ENCODE measurements at places on chromosomes 12 and 14.
A peak's percentile ranks its signal among the peaks of the same experiment; 100 is the strongest.

DNA sequence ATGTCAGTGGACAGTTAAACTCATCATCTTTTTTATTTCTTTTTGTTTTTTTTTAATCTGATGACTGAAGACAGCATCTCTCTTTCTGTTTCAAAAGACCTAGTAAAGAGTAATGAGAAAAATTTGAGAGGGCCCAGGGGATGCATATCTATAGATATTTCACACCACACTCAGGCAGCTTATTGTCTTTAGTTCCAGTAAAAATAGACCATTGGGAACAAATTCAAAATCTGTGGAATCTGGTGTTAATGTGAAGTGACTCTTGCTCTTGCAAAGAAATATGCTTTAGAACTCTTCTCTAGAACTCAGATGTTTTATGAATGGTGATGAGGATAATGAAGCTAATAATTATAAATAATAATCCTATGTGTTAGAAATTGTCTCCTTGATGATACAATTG lies 214.5 kb upstream of the ATP2B1 start:
- DNase-seq: no peak

- DNase-seq: no peak
Observed at GRCh38 chr14:59831121-59831730, 39.4 kb downstream of the RTN1 start.

DNA sequence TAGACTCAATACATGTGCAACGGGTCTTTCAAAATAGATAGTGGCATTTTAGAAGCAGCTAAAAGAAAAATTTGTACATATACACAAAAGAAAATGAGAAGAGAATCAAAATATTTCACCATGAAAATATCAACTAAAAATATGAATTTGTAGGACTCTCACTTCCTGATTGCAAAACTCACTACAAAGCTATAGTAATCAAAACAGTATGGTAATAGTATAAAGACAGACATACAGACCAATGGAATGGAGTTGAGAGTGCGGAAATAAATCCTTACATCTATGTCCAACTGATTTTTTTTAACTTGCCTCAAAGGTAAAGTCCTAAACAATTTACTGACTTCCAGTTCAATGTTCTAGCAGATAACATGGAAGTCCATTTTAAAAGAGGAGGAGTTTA lies 13.1 kb downstream of the C2CD5 start:
- no peak for DNase-seq

DNA sequence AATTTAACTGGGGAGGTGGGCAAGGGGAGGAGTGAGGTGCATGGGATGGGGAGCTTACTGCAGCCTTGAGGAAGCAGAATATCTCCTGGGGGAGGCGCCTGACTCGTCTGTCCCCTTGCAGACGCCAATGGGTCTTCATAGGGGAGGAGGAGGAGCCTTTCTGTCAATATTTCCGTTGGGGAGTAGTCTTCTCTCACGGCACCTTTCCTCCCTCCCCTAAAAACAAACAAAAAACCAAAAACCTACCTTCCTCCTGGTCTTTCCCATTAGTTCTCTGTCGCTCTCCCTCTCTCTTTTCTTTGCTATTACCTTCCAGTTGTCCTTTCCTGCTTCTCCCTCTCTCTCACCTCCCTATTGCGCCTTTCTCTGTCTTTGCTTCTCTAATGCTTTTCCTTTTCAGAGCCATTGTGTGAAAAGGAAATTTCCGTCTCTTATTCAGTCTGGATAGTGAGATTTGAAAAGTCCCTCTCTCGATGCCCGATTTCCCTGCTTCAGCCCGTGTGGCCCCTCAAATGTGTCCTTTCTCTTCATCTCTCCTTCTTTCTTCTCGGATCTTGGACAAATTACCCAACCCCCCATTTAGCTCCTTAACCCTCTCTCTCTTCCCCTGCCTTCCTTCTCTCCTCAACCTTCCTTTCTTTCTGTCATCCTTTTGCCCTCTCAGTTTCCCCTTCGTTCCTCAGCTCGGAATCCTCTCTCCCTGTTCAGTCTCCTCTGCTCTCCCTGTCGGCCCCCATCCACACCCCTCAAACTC lies 5.9 kb downstream of the GPR84 start:
- peak; percentile 42 for DNase-seq

DNA sequence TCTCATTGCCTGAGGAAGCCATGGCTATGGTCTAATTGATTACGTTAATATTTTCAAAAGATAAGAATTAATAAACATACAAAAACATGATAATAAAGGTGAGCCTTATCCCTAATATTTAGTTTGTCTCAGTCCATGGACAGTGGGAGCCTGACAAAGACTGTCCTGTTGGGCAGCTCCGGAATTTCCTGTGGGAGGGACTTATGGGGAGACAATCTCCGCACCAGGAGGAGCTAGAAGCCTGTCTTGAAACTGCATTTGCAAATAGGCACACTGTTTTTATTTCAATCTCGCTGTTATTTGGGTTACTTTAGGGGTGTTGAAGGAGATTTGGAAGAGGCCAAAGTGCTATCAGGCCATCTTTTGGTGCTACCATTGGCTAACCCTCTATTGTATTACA lies 50.8 kb upstream of the ZDHHC17 start:
- no peak for DNase-seq

GRCh38 chr12:42585154-42585840 lies 4.2 kb downstream of the PRICKLE1 start:
- DNase-seq: no peak

- DNase-seq: no peak
Observed at GRCh38 chr12:129138776-129139175, 285.5 kb downstream of the GLT1D1 start.

GRCh38 chr14:99189201-99189801 lies 82.7 kb downstream of the BCL11B start:
- no peak for DNase-seq

DNA sequence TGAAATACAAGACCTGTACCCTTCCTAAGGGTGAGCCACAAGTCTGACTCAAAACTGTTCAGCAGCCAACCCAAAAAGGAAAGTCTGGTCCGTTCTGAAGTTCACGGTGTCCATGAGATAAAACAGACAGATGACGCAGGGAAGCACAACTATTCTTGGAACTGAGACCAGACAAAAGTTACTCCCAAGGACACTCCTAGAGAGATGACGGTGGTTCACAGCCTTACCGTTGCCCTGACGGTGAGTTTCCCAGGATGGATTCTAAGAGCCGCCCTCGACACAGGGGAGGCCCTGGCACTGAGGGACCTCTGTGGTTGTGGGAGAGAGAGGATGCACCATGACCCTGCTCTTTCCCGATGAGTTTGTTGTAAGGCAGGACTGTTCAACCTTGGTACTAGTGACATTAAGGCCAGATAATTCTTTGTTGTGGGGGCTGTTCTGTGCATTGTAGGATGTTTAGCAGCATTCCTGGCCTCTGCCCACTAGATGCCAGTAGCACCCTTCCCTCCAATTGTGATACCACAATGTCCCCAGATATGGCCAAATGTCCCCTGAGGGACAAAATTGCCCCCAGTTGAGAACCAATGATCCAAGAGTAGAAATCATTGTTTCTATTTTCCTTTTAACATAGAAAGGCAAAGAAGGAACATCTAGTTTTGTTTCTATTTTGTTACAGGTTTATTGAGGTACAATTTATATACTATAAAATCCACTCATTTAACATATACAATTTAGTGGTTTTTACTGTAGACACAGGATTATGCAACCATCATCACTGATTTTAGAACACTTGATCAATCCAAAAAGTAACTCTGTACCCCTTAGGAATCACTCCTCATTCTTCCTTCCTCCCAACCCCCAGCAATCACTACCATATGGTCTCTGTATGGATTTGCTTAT lies 23.0 kb downstream of the OR10P1 start:
- no peak for DNase-seq

GRCh38 chr12:4272424-4273272 lies 914 bp upstream of the CCND2 start:
- DNase-seq: no peak

GRCh38 chr14:23162005-23162404 lies 21.5 kb downstream of the SLC7A8 start:
- DNase-seq: no peak

GRCh38 chr12:47393403-47393790 lies 312.4 kb downstream of the RPAP3 start:
- peak; percentile 36 for DNase-seq

DNA sequence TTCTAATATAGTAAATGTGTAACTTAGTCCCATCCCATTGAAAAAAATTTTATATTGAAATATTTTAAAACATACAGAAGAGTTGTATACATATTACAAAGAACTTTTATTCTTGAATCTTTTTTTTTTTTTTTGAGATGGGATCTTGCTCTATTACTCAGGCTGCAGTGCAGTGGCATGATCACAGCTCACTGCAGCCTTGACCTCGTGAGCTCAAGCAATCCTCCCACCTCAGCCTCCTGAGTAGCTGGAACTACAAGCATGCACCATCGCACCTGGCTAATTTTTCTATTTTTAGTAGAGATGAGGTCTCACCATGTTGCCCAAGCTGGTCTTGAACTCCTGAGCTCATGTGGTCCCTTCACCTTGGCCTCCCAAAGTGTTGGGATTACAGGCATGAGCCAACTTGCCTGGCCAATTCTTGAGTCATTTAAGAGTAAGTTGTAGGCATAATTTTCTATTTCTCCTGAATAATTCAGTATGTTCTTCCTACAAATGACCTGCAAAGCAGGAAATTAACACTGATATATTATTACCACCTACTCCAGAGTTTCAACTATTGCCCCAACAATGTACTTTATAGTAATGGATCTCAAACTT lies 153.0 kb upstream of the BMP4 start:
- DNase-seq: no peak

GRCh38 chr12:131943389-131943788 lies 6.4 kb upstream of the EP400 start:
- no peak for DNase-seq

GRCh38 chr14:105526776-105527380 lies 495 bp downstream of the TMEM121 start:
- DNase-seq: peak; percentile 42

GRCh38 chr12:86373813-86374212 lies 117.6 kb upstream of the MGAT4C start:
- DNase-seq: no peak

DNA sequence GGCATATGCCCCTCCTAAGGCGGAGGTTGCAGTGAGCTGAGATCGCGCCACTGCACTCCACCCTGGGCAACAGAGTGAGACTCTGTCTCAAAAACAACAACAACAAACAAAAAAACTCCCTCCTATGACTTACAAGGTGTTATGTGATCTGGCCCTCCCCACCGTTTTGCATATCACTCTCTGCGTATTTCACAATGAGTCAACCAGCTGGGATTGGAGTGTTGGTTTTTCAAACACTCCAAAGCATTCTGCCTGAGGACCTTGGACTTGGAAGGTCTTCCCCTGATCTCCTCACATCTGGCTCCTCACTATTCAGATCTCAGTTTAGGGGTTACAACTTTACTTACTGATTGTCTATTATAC lies 14.0 kb downstream of the MANSC1 start:
- DNase-seq: no peak

DNA sequence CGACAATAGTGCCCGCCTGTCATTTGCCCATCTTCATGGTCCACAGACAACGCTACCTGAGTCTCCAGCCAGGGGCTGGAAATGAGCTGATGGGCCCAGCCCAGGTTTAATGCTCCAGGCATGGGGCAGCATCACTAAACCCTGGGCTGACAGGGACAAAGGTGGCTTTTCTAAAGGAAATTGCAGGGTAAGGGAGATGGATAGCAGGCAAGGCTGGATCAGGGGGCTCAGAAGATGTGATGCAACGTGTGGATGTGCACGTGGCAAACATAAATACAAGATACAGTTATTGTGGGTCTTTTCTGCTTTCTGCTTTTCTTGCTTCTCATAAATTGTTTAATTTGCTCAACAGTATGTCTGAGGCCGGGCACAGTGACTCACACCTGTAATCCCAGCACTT lies 3.7 kb upstream of the MMP17 start:
- DNase-seq: no peak

DNA sequence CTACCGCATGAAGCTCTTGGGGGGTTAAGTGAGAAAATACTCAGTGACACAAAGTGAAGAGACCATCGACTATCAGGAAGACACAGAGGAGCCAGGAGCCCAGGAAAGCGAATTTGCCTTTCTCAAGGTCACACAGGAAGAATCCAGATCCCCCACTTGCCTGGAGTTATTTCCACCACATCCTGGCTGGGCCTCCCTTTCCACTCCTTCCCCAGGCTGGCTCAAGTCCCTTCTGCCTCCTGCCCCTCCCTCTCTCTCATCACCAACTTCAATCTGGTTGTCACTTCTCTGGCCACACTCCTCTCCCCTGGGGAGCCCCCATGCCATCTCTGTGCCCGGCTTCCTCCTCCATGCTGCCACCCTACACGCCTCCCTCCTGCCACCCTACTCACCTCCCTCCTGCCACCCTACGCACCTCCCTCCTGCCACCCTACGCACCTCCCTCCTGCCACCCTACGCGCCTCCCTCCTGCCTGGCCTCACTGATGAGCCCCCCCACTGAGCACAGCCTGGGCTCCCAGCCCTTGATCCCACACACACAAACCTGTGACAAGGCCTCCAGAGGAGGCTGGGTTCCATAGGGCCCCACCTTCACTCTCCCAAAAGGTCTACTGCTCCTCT lies 6.3 kb downstream of the SCNN1A start:
- no peak for DNase-seq

- no peak for DNase-seq
Observed at GRCh38 chr14:40312296-40312695, 880.1 kb upstream of the FBXO33 start.

DNA sequence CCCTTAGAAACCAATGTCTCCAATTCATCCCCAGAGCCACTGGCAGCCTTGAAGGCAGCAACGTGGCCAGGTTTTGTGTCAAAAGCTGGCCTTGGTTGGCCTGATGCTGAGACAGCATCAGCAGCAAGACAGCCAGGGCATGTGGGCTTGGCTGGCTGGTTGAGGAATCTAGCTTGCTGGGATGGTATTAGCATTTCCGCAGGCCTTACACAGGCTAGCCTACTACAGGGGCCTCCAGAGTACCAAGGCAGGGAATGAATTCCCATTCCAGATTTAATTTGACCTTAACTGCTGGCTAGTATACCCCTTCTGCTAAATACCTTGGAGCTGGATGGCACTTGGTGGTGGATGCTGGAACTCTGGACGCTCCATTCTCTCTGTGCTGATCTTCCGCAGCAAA lies 15.8 kb downstream of the NGDN start:
- no peak for DNase-seq

GRCh38 chr14:69553252-69553651 lies 21.4 kb downstream of the CCDC177 start:
- DNase-seq: peak; percentile 54

GRCh38 chr12:116094475-116094874 lies 183.0 kb downstream of the MED13L start:
- DNase-seq: no peak
